ENCODE measurements at places on chromosomes 13 and 19. TPM values are rescaled to one million over a fixed set of nuclear protein-coding genes. Genes with fewer than 3 reads are reported as not detected.

DNA sequence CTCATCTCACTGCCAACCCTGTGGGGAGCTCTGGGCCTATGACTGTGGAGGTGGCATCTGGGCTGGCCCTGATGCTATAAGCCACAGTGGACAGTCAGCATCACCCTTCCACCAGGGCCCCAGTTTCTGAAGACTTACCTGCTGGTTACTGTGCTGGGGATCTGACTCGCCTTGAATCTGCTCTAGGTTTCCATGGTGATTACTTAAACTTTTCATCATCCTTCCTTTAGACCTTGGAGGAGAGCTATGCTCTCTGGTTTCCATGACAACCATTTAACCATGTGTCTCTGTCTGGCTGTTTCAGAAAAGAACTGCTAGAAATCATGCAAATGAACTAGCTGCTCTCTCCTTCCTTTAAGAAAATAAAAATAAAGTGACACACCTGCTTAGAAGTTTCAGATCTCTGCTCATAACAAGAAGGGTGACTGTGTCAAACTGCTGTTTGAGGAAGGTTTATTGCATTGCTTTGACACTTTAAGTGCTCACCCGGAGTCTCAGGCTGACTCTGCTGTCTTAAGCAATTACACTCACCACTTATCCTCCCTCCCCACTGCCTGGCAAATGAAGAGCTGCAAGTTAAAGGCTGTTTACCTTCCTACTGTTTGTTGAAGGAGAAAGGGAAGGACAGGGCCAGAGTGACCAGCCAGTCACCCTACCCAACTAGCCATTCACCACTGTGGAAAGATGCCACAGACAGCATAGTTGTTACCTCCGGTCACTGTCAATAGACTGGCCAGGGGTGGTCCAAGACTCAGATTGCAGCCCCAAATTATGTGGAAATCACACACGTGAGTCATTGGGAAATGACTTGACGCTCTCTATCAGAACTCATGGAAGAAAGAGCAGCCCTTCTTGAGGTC is 87.6 kb downstream of the HSPH1 start:
- H3K27ac ChIP-seq, result no peak overlapping the region
- no peak overlapping the region for H3K4me3 ChIP-seq
- no peak for DNase-seq
- H3K4me1 ChIP-seq, result peaks cover 14% of the 10 kb centered on the region

- no peak within 1 kb of the TSS for H3K27ac ChIP-seq
- peaks cover 4% of the 10 kb centered on the region for H3K4me1 ChIP-seq
- H3K27me3 ChIP-seq, result peaks cover 74% of the 10 kb centered on the region
- H3K4me3 ChIP-seq, result peak within 1 kb of the TSS; percentile 21
- DNase-seq, result no peak
These were observed at the start of gene SLC15A1 for GRCh38 chr13:98752467-98753290. SLC15A1 (minus strand) TSS chr13:98752672; CDS start chr13:98752598, 74 bp downstream.

GRCh38 chr13:33797622-33798021 is 20.3 kb upstream of the RFC3 start:
- no peaks in the 10 kb centered on the region for H3K27me3 ChIP-seq
- peaks cover 19% of the 10 kb centered on the region for H3K4me1 ChIP-seq
- H3K27ac ChIP-seq, result no peak overlapping the region

- H3K27me3 ChIP-seq, result no peaks in the 10 kb centered on the region
- no peak for DNase-seq
- peaks cover 11% of the 10 kb centered on the region for H3K4me1 ChIP-seq
These were observed 17.3 kb downstream of the COL4A1 start for GRCh38 chr13:110289661-110290060.

DNA sequence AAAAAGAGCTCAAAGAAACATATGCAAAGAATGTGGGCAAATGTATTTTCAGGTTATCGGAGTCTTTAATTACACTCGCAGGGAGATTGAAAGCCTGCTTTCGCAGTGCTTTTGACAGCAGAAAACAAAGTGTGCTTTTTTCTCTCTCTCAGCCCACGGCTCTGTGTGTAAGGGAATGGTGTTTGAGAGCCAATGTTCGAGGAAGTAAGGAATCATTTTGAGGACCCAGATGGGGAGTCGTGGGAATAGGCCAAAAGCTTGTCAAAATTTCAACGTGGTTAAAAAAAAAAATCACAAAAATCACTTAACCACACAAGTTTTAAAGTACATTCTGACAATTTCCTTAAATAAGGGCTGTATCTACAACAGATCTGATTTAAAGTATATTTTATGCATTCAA is 197.1 kb upstream of the IRS2 start:
- H3K4me1 ChIP-seq, result peaks cover 15% of the 10 kb centered on the region
- no peaks in the 10 kb centered on the region for H3K36me3 ChIP-seq

DNA sequence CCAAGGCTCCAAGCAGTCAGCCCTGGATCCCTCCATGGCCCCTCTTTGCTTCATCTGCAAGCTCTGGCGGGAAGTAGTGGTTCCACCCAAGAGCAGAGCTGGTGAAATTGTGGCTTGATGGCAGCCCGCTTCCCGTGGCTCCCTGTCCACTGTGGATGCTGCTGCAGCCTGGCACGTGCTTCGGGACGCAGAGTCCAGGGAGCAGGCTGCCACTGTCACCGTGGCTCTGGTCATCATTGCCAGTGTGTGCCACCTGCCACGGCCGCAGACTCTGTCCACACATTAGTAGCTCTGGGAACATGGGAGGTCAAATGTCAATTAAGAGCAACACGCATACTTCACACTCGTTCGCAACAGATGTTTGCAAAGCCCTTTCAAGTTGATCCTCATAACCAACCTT is 40.8 kb upstream of the RNF17 start:
- peaks cover 6% of the 10 kb centered on the region for H3K27me3 ChIP-seq
- no peak overlapping the region for H3K4me3 ChIP-seq

DNA sequence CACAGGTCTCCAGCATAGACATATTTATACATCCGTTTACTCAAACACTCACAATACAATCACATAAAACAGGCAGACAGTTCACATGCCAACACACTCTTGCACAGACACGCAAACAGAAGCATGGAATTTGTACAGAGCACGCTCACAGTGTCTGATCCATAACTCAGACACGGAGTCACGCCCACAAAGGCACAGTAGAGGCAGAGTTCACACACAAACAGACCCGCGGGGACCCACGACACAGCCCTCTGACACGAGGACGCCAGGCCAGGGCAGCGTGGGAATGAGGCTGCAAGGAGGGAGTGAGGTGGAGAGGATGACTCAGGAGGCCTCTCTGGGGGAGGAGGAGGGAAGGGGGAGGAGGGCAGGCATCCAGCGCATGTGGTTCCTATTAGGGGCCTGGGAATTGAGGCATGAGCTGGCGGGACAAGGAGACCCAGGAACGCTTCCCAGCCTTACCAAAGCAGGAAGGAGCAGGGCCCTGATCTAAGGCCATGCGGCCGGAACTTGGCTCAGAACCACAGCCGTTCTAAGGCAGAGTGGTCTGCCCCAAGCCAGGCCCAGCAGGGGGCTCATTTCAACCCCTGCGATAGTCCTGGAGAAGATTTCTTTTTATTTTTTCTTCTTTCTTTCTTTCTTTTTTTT is 9.1 kb upstream of the OLFM2 start:
- H3K4me3 ChIP-seq, result no peak overlapping the region
- no peak overlapping the region for H3K27ac ChIP-seq
- peaks cover 8% of the 10 kb centered on the region for H3K4me1 ChIP-seq
- H3K27me3 ChIP-seq, result peaks cover 29% of the 10 kb centered on the region
- no peaks in the 10 kb centered on the region for H3K36me3 ChIP-seq

GRCh38 chr13:52085421-52085820 is 43.5 kb downstream of the NEK5 start:
- no peak for DNase-seq
- no peak overlapping the region for H3K4me3 ChIP-seq
- no peaks in the 10 kb centered on the region for H3K27me3 ChIP-seq
- H3K27ac ChIP-seq, result no peak overlapping the region
- H3K36me3 ChIP-seq, result no peaks in the 10 kb centered on the region

GRCh38 chr13:27425918-27426630 is 1.7 kb downstream of the GTF3A start:
- H3K4me3 ChIP-seq, result peak overlapping the region; percentile 85
- no peak for DNase-seq
- no peaks in the 10 kb centered on the region for H3K27me3 ChIP-seq
- H3K27ac ChIP-seq, result no peak overlapping the region

DNA sequence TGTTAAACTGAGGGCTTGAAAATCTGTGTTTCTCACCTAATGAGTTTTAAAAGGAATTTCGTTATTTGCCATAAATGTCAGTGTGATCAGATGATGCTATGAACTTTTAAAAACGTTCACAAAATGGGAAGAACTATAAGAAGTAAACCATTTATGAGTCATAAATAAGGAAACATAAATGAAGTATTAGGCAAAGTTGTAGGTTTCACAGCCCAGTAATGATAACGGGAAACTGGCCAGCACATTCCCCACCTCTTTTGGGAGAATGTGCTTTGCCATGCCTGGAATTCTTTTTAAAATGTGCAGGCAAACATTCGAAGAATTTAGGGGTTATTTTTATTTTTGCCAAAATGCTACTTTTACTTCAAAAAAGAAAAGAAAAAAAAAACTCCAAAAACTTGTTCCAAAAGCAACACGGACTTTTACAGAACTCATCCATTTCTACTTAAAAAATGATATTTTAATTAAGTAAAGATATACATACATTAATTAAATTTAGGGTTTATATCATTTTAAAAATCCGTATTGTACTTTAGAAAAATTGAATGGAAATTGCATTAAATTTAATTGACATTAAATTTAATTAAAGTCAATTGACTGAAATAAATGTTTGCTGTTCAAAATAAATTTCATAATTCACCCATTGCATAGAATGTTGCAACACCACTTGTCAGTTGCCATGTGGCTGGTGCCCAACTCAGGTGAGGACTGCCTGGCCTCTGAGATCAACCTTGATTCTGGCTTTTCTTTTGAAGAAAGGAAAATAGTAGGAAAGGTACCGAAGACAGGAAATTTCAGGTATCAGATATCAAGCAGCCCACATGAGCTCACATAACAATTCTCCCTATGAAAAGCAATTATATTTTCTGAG is 1198.5 kb downstream of the EFNB2 start:
- H3K27me3 ChIP-seq, result no peaks in the 10 kb centered on the region
- DNase-seq, result no peak
- no peak overlapping the region for H3K4me3 ChIP-seq
- H3K4me1 ChIP-seq, result peaks cover 12% of the 10 kb centered on the region
- H3K36me3 ChIP-seq, result peaks cover 2% of the 10 kb centered on the region

- no peak for DNase-seq
- no peaks in the 10 kb centered on the region for H3K27me3 ChIP-seq
- H3K36me3 ChIP-seq, result no peaks in the 10 kb centered on the region
- no peak overlapping the region for H3K4me3 ChIP-seq
These were observed 664.9 kb downstream of the PCDH9 start for GRCh38 chr13:66565279-66565678.

DNA sequence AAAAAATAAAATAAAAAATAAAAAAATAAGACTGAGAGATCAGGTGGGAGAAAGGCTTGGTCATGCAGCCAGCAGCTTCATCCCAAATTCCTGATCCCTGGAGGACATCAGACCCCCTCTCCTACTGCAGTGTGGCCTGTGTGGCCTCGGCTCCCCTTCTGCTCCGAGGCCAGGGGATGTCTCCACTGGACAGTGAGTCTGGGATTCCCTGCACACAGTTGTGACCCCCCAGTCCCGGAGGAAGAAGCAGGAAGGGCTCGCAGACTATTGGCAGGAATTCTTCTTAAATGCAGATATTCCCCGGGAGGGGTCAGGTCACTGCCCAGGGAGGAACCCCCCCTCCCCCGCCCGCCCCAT is 41.9 kb downstream of the ZNF627 start:
- no peak overlapping the region for H3K27ac ChIP-seq
- peak overlapping the region; percentile 99 for H3K4me3 ChIP-seq
- H3K36me3 ChIP-seq, result peaks cover 4% of the 10 kb centered on the region
- H3K4me1 ChIP-seq, result peaks cover 12% of the 10 kb centered on the region
- DNase-seq, result no peak
- no peaks in the 10 kb centered on the region for H3K27me3 ChIP-seq

- H3K27ac ChIP-seq, result no peak overlapping the region
- H3K4me1 ChIP-seq, result no peaks in the 10 kb centered on the region
- H3K36me3 ChIP-seq, result no peaks in the 10 kb centered on the region
- H3K4me3 ChIP-seq, result no peak overlapping the region
These were observed 12.8 kb upstream of the SIGLEC10 start for GRCh38 chr19:51430221-51430620.

DNA sequence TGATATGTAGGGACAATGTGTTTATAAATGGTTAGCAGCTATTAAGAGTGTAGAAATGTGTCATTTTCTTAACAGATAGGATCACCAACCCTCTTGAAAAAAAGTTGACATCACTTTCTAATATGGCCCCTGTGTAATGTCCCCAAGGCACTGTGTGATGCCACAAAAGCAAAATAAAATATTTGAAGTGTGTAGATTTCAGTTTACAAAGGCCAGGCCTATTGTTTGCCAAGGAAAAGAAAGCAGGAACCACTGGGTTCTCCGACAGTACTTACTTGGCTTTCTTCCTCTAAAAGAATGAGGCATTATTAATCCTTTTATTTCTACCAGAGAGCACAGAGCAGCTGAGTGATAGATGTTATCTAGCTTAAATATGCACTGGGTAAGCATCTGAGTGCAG is 10.5 kb upstream of the GJA3 start:
- no peaks in the 10 kb centered on the region for H3K36me3 ChIP-seq
- H3K4me1 ChIP-seq, result peaks cover 9% of the 10 kb centered on the region
- H3K4me3 ChIP-seq, result no peak overlapping the region
- H3K27me3 ChIP-seq, result peaks cover 63% of the 10 kb centered on the region

- H3K27me3 ChIP-seq, result no peaks in the 10 kb centered on the region
- H3K27ac ChIP-seq, result no peak overlapping the region
- no peaks in the 10 kb centered on the region for H3K4me1 ChIP-seq
These were observed 210.1 kb downstream of the TBC1D4 start for GRCh38 chr13:75271846-75272245.

DNA sequence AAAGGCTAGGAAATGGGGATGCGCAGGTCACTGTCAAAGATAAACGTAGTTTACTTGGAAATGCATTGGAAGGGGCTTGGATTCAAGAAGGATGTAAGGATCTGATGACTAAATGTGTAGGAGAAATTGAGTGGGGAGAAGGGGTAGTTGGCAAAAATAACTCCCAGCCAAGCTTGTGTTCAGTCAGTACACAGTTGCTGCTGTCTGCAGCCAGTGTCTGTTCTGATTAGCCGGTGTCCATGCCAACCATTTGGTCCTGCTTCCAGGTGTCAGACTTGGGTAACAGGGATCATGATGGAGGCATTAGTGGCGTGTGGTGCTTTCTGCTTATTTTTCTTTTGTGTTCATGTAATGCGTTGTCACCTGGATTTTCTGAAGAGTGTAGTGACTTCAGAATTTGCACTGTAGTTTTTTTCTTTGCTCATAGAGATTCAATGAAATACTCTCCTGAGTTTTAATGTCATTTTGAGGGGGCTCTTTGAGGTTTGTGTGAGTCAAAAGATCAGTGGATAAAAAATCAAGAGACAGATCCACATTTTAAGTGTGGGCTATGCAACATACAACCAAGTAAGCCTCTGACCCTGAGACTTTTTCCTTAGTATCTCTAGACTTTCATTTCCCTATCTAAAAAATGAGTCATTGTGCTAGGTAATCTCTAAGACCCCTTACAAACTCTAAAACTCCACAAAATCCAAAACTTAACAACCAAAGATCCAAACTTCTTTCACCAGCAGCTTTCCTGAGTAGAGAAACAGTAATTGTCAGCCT is 103.9 kb downstream of the WDFY2 start:
- DNase-seq, result no peak
- H3K27me3 ChIP-seq, result no peaks in the 10 kb centered on the region
- peak overlapping the region; percentile 10 for H3K27ac ChIP-seq

Gene DENND1C
- not detected for total RNA-seq

Gene SMIM44
- total RNA-seq, result not detected

Gene C1QTNF9
- not detected for total RNA-seq

Gene NTF4
- total RNA-seq, result not detected

Gene MAP4K1
- total RNA-seq, result 1.5 TPM

Gene TUBB4A
- 39.9 TPM for total RNA-seq

Gene LENG9
- 2.5 TPM for total RNA-seq

Gene IFNL1
- not detected for total RNA-seq

Gene ZNF574
- 26.0 TPM for total RNA-seq

Gene ZNF66
- total RNA-seq, result 16.4 TPM

Gene F10
- 1.0 TPM for total RNA-seq

Gene ELSPBP1
- total RNA-seq, result not detected

Gene TEKTIP1
- total RNA-seq, result 2.0 TPM

Measured in neural crest cell (in vitro differentiated cells).